ENCODE measurements at places on chromosomes 5 and 9. TPM values are rescaled to one million over a fixed set of nuclear protein-coding genes. Genes with fewer than 3 reads are reported as not detected.

DNA sequence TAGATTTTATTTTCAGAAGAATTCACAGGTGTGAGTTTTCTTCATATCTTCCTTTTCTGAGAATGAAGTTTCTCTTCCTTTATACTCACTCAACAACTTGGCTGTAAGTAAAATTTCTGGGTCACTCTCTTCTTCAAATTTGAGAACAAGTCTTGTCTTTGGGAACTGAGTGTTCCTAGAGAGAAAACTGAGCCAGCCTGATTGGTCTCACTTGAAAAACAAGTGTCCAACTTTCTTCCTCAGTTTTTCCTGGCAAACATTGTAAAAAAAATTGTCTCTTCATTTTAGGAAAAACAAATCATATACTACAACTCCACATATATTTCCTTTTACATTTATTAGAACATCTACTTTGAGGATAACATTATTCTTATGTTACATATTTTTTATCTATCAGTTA lies 156.1 kb upstream of the GHR start:
- H3K36me3 ChIP-seq: no peaks in the 10 kb centered on the region
- no peak overlapping the region for H3K27ac ChIP-seq
- no peak for DNase-seq
- no peaks in the 10 kb centered on the region for H3K27me3 ChIP-seq

DNA sequence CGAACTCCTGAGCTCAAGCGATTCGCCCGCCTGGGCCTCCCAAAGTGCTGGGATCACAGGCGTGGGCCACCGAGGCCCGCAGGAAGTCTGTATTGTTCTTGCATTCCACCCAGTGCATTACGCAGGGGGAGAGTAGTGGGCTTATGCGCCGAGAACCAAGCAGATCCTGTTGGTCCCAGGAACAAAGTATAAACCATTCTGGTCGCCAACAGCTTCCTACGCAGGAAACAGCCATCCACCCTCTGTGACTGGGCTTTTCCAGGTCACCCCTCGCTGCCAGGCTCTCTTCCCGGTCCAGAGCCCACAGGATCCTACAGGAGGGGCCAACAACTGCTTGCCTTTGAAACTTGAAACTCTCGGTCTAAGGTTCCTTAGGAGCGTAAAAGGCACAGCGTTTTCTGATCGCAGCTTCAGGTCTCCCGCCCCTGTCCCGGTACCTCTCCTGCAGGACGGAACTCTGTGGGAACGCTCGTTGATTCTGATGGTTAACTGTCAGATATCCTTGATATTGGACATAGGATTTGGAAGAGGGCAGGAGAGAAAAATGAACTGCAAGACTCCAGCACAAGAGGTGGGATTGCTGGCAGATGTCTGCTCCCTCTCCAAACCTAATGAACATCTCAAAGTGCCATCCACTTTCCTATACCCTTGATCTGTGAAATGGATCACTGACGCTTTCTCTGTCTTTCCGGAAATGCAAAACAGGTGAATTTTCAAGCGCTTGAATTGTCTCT lies 4.2 kb upstream of the ANXA2R start:
- no peak for DNase-seq
- no peak overlapping the region for H3K4me3 ChIP-seq
- H3K27me3 ChIP-seq: peaks cover 50% of the 10 kb centered on the region
- peaks cover 31% of the 10 kb centered on the region for H3K4me1 ChIP-seq
- H3K27ac ChIP-seq: peak overlapping the region; percentile 17
- no peaks in the 10 kb centered on the region for H3K36me3 ChIP-seq

DNA sequence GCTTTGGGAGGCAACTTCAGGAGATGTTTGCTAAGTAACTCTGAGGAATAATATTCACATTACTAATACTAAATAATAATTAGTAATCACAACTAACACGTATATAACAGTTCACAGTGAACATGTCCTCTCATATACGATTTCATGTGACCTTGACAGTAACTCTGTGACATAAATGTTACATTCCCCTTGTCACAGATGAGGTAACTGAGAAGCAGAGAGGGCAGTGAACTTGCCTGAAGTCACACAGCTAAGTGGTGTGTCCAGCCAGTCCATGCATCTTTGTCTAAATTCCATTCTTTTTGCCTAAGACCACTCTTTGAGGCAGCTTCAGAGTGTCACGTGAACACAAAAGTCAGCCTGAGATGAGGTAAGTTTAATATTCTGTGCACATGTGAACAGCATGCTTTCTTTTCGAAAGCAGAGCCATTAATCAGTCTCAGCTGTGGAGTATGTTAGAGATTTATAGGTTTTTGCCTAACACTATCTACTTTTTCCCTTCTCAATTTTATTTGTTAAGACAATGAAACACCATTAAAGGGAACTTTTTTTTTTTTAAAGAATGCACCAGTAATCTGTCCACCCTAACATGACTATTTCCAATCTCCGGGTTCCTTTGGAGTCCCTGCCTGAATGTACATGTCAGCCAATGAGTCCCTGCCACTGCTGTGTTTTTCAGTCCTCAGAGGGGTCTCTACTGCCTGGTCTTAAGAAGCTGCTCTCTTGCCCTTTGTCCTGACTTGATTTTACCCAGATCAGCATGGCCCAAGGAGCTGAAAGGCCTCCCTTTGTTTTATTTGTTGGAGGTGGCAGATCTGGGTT lies 43.5 kb downstream of the SH3PXD2B start:
- H3K27ac ChIP-seq: peak overlapping the region; percentile 90
- H3K4me3 ChIP-seq: no peak overlapping the region
- no peak for DNase-seq
- H3K4me1 ChIP-seq: peaks cover 2% of the 10 kb centered on the region
- no peaks in the 10 kb centered on the region for H3K36me3 ChIP-seq

DNA sequence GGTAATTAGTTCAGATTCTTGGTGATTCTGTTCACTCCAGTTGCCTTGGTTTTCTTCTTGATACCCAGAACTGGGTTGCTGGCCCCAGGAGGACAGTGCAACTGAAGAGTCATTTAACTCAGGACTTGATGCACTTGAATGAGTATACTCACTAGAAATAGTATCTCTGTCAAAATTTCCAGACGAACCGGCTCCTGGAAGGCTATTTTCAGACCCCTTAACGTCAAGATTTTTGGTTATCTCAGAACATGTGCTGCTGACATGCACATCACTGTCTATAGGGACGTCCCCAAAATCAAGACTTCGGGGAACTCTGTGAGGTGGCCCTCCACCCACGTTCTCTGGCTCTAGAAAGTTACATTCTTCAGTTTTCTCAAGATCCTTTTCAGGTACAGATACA lies 56.7 kb upstream of the PCA3 start:
- peaks cover 14% of the 10 kb centered on the region for H3K4me1 ChIP-seq
- peaks cover 7% of the 10 kb centered on the region for H3K36me3 ChIP-seq
- H3K27me3 ChIP-seq: no peaks in the 10 kb centered on the region
- H3K4me3 ChIP-seq: no peak overlapping the region
- no peak overlapping the region for H3K27ac ChIP-seq
- DNase-seq: no peak

DNA sequence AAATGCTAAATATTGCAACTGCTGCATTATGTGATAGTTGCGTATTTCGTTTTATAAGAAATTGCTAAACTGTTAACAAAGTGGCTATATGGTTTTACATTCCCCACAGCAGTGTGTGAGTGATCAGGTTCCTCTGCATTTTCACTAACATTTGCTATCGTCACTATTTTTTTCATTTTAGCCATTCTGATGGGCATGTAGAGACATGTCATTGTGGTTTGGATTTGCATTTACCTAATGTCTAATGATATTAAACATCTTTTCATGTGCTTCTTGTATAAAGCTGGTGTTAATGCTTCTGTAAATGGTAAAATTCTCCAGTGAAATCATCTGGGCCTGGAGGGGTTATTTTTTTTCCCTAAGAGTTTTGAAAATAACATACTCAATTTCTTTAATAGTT lies 61.6 kb downstream of the ERCC6L2 start:
- H3K4me1 ChIP-seq: no peaks in the 10 kb centered on the region
- H3K27ac ChIP-seq: no peak overlapping the region
- no peak for DNase-seq
- H3K4me3 ChIP-seq: no peak overlapping the region

DNA sequence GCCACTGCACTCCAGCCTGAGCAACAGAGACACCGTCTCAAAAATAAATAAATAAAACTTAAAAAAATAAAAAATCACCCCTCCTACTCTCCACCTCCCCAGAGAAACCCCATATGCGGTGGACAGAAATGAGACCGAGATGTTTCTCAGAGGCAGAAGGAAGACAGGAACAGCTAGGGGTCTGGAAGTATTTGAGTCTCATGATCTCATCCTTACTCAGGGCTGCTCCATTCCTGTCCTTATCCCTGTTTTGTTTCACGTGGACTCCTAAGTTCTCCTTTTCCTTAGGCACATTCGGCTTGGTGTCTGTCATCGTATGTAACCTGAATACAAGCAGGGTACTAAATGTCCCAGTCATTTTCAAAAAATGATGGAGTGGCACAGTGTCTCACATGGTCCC lies 76.1 kb downstream of the C9orf50 start:
- peaks cover 6% of the 10 kb centered on the region for H3K4me1 ChIP-seq
- H3K36me3 ChIP-seq: no peaks in the 10 kb centered on the region
- no peak overlapping the region for H3K27ac ChIP-seq
- no peaks in the 10 kb centered on the region for H3K27me3 ChIP-seq

GRCh38 chr5:31434898-31435297 lies 97.0 kb downstream of the DROSHA start:
- H3K27ac ChIP-seq: no peak overlapping the region
- H3K4me3 ChIP-seq: no peak overlapping the region
- no peaks in the 10 kb centered on the region for H3K27me3 ChIP-seq
- peaks cover 48% of the 10 kb centered on the region for H3K36me3 ChIP-seq
- no peak for DNase-seq
- no peaks in the 10 kb centered on the region for H3K4me1 ChIP-seq

DNA sequence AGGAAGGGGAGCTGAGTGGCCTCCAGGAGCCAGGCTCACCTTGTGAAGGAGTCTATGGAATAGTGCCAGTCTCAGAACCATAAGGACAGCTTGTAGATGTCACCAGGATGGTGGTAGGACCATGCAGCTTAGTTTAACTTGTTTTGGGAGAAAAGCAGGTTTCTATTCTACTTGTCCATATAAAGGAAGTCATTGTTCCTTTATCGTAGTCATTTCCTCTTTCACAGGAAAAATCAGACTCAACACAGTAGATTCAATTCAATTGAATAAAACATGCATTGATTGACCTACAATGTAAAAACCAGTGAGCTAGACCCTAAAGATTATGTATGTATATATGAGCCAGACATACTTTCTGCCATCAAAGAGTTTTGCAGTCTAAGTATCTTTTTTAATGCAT lies 53.3 kb downstream of the MEGF10 start:
- no peak overlapping the region for H3K27ac ChIP-seq
- H3K27me3 ChIP-seq: no peaks in the 10 kb centered on the region
- H3K4me1 ChIP-seq: no peaks in the 10 kb centered on the region
- no peak overlapping the region for H3K4me3 ChIP-seq
- H3K36me3 ChIP-seq: no peaks in the 10 kb centered on the region

GRCh38 chr9:95230046-95230445 lies 87.5 kb downstream of the FANCC start:
- H3K4me3 ChIP-seq: no peak overlapping the region
- no peak for DNase-seq
- H3K27ac ChIP-seq: no peak overlapping the region

DNA sequence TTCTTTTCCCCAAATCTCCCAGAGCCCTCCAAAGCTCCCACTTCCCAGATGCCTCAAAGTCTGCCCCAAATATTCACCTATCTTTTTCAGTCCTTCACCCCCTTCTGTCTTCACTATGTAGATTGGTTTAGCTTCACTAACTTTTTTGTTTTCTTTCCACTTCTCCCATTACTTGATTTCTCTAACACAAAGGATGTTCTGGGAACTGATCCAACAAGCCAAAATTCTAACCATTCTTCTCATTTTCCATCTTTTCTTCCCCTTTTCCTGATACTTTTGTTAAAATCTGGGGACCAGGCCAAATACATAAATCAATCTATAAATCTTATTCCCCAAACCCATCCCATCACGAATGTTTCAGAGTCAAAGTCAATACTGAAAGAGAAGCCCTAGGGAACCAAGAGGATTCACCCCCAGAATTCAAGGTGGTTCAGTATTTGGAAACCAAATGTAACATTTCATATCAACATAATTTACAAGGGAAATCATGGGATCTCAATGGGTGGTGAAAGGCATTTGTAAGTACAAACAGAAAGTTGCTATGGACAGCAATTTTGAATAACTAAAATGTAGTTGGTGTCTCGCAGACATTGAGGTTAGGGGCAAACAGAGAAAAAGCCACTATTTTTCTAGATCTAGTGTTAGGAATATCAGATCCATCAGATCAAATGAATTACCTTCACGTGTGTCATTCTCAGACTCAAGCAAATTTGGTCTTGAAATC lies 35.3 kb downstream of the APTX start:
- H3K27me3 ChIP-seq: no peaks in the 10 kb centered on the region
- H3K27ac ChIP-seq: no peak overlapping the region
- no peak for DNase-seq
- no peak overlapping the region for H3K4me3 ChIP-seq
- H3K36me3 ChIP-seq: no peaks in the 10 kb centered on the region
- H3K4me1 ChIP-seq: no peaks in the 10 kb centered on the region

DNA sequence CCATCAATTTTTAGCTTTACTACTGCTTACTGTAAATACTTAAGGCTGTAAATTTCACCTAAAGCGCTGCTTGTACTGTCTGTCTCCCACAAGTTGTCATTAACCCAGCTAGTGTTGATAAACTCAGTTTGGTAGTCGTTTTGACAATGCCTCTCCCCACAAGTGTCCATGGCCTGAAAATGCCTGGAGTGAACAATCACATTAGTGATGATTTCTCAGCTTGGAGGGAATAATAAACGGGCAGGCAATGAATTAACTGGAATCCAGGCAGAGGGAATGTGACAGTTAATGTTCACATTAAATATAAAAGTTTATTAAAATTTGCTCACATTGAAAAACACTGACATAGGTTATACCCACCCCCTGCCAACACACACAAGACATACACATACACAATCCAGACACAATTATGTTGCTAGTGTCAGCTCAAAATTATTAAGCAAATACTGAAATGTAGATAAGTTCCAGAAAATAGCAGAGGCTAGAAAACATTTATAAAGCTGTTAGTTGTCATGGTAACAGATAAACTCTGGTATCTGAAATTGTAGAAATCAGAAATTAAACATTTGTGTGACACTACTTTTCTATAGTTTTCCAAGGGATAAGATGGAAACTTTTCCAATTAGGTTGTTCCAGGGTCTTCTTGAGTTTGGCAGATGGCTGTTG lies 341.9 kb downstream of the DIRAS2 start:
- H3K36me3 ChIP-seq: no peaks in the 10 kb centered on the region
- H3K4me3 ChIP-seq: no peak overlapping the region
- no peaks in the 10 kb centered on the region for H3K27me3 ChIP-seq
- H3K27ac ChIP-seq: no peak overlapping the region
- DNase-seq: no peak
- H3K4me1 ChIP-seq: no peaks in the 10 kb centered on the region

- H3K4me1 ChIP-seq: peaks cover 20% of the 10 kb centered on the region
- no peaks in the 10 kb centered on the region for H3K27me3 ChIP-seq
- H3K27ac ChIP-seq: peak overlapping the region; percentile 32
- no peak for DNase-seq
- H3K4me3 ChIP-seq: no peak overlapping the region
- H3K36me3 ChIP-seq: no peaks in the 10 kb centered on the region
Measured at GRCh38 chr9:76216161-76216649, 178.0 kb downstream of the RFK start.

- no peak for DNase-seq
- H3K4me3 ChIP-seq: no peak overlapping the region
Measured at GRCh38 chr9:37955781-37956422, 52.0 kb upstream of the SLC25A51 start.

Gene LTC4S
- total RNA-seq: 5.7 TPM

Data from sigmoid colon (tissue), 7 donors.